ENCODE measurements at places on chromosomes 13 and 19.

GRCh38 chr13:99013951-99014350, 36.1 kb upstream of the DOCK9 start:
- DNase-seq = no peak

- no peak for DNase-seq
Measured at GRCh38 chr13:72700509-72700908, 26.9 kb downstream of the MZT1 start.

DNA sequence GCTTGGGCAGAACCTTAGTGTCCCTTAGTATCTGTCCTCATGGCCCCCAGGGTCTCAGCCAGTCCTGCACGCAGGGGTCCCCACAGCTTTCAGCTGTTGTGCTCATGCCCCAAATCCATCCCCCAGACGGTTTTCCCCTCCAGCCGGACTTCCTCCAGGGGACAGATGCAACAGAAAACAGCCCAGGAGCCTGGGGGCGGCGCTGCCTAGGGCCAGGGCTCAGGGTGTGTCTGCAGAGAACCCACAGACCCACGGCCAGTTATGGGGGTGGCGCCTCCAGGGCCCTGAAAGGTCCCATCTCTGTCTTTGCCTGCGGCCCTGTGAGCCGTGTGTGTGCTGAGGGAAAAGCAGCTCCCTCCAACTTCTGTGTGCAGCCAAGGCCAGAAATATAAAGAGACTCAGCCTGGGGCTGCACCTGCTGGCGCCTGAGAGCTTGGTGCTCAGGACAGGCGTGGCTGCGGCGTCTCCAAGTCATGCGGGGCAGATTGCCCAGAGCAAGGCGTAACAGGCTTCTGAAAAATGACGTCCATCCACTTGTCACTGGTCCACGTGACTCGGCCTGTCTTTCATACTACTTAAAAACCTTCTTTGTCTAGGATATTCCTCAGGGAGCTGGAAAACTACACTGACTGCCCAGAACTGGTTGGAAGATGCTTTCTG, 22.1 kb upstream of the F7 start:
- no peak for DNase-seq

DNA sequence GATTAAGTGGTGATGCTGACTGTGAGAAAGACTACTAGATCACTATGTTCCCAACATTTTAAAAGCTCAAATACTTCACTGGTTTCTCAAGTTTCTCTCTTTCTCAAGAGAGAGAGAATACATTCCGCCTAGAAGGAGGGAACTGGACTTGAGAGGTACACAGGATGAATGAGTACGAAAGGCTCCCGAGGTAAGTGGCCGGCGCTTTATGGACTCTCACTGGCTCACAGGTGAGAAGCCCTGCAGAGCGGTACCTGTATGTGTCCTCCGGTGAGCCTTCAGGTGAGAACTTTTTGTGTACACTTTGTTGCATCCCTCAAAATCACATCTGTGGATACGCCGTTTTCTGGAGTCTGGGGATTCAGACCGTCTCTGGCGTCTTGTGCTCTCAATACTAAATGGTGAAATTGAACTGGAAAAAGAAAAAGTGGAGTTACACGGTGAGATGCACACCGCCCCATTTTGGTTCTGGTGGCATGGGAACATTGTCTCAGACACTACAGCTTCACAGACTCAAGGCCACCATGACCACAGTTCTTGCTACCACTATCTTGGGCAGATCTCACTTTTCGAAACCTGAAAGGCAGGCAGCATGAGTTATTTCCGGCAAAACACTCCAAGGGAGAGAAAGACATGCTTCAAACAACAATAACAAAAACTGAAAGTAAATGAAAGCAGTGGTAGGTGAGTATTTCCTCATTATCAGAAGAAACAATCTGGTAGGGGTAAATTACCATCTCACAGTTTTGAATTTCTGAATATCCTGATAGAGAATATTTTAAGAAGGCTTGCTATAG, 418.9 kb downstream of the KLF12 start:
- DNase-seq = no peak

- DNase-seq = no peak
Measured at GRCh38 chr13:111174377-111175114, 59.4 kb downstream of the ARHGEF7 start.

GRCh38 chr19:3365836-3366752, at the start of gene NFIC:
Gene NFIC (plus strand): TSS chr19:3366583. CDS start chr19:3366637, 54 bp downstream.
- DNase-seq = peak; percentile 55

DNA sequence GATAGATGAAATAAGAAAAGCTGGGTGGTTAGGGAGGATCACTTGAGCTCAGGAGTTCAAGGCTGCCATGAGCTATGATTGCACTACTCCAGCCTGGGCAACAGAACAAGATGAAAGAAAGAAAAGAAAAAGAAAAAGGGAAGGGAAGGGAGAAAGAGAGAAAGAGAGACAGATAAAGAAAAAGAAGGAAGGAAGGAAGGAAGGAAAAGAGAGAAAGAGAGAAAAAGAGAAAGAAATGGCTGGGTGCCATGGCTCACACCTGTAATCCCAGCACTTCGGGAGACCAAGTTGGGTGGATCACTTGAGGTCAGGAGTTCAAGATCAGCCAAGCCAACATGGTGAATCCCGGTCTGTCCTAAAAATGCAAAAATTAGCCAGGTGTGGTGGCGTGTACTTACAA, 21.1 kb downstream of the TEX101 start:
- no peak for DNase-seq

GRCh38 chr19:15328312-15328711, 4.0 kb downstream of the BRD4 start:
- no peak for DNase-seq

- no peak for DNase-seq
Measured at GRCh38 chr13:105541565-105541964, 993.9 kb downstream of the EFNB2 start.

DNA sequence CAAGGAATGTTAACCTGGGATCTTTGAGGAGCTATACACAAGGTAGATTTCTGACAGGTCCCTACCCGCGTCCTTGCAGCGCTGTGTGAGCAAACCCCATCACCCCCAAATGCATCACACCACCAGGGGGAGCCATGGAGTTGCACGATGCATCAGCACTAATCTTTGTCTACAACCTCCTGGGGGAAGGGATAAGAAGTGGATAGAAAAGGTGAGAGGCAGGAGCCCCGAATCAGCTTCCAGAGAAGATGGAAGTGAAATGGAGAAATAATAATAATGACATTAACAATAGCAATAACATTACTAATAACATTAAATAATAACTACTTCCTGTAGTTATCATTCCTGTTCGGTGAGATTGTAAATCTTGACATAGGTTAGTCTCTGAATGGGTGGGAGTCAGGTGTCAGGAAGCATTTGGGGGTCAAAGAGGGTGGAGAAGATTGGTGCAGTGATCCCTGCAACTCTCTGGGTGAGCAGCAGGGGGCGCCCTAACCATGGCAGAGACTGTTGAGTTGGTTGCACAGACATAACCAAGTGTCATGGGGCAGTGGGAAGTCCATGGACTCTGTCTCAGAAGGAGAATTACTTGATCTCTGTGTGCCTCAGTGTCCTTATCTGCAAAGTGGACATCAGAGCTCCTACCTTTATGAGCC, 16.5 kb downstream of the SIGLEC7 start:
- peak; percentile 64 for DNase-seq

GRCh38 chr13:31739226-31739625, at the start of gene RXFP2:
Gene RXFP2 (plus strand): TSS chr13:31739526. CDS start chr13:31739613, 87 bp downstream.
- no peak for DNase-seq

DNA sequence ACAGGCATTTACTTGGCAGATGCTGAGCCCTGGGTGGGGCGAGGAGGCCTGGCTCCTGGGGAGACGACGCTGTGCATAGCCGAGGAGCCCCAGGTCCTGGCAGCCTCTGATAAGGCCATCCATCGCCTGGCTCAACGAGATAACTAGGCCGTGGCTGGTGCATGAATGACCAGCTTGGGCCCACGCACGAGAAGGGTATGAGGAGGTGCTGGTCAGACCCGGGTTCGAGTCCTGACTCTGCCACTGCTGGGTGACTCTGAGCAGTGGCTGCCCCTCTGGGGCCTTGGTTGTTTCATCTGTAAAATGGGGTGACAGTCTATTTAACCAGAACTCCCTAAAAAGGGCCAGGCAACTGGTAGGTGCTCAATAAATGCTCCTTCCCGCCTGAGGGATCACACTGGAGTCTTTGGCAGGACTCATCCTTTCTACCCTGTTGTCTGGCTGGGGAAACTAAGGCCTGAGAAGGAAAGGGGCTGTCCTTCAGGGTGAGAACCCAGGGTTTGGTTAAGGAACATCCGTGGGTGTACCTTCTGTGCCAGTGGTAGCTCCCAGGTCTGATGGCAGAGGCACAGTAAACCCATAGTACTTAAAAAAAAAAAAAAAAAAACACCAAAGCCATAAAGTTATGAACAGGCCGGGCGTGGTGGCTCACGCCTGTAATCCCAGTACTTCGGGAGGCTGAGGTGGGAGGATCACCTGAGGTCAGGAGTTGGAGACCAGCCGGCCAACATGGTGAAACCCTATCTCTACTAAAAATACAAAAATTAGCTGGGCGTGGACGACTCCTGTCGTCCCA, 8.1 kb upstream of the ARRDC2 start:
- DNase-seq = peak; percentile 86

DNA sequence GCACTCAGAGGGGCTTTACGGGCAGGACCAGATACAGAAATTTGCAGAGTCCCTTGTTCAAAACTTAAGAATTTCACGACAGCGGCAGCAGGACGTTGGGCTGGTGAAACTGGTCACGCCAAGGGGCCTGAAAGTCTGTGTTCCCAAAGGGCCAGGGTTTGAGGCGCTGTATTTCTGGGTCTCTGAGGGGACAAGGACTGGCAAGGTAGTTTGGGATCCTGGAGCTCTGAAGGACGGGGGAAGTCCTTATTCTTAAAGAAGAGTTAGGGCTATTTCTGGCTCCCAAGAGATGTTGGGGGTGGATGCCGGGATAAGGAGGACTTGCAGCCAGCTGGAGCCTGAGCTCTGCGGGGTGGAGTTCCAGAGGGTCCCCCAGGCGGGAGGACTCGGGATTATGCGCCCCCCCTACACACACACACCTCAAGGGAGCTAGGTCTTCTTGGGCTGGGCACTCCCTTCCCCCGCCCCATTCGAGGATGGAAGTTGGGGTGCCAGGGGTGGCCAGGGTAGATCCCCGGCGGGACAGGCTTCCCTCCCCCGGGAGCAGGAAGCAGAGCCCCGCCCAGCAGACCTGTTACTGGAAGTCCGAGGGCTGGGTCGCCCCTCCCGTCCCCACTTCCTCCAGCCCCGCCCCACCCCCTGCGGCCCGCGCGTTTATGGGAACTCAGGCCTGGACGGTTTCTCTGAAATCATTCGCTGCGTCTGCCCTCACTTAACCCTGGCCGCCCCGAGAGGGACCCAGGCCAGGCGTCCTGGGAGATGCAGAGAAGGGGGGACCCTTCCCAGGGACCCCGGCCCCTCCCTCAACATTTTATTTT, 5.6 kb downstream of the BCL3 start:
- peak; percentile 64 for DNase-seq

Measured in liver (tissue), 10 donors.